ENCODE measurements at places on chromosomes 1 and 21.

DNA sequence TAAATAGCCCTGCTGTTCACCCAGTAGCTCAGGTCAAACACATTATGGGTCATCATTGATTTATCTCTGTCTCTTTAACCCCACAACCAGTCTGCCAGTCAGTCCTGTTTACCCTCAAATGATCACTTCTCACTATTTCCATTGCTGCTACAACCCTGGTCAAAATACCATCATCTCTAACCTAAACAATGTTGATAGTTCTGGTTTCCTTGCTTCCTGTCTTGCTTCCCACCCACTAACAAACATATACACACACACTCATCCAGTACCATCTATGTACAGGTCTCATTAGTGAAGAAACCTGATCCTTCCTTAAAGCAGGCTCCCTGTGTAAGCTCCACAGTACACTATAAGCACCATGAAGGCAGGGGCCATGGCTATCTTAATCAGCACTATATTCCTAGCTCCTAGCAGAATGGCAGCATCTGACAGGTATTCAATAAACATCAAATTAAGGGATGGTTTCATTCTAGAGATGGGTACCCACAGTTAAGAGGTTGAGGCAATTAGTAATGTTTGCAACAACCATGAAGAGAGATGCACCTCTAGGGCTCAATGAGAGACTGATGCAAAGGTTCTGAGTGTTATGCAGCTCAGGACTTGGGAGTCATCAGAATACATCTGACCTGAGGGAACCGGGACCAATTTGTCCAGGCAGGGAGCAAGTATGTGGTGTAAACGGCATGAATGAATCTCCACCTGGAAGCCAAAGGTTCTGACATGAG, 10.0 kb upstream of the TGFBR3 start:
- no peak for DNase-seq

DNA sequence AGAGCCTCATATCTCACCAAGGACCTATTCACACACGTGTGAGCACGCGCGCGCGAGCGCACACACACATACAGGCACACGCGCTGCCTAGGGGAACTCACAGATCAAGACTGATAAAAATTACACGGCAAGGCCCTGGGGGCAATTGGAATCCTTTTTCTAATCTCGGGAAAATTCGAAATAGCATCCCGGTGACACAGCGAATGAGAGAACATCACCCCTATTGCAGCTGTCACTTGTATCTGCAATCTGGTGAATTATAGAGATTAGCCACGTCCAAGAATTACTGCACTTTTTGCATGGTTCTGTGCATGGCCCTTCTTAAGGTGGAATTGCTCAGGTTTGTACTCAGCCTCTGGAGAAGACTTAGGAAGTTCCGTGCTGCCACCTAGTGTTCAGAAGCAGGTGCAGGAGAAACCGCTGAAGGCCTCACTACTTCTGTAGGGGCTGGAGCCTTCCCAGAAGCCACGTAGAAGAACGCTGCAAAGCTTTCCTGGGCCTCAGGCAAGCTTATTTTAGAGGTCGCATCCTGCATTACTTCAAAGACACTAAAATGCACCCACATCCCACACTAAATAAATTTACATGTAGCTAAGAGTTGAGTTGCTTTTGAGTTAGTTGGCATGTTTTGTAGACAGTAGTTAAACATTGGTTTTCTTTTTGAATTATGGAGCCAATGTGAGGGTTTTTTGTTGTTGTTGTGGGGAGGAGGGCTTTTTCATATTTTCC, 229.2 kb upstream of the CAMK1G start:
- DNase-seq = peak; percentile 61

DNA sequence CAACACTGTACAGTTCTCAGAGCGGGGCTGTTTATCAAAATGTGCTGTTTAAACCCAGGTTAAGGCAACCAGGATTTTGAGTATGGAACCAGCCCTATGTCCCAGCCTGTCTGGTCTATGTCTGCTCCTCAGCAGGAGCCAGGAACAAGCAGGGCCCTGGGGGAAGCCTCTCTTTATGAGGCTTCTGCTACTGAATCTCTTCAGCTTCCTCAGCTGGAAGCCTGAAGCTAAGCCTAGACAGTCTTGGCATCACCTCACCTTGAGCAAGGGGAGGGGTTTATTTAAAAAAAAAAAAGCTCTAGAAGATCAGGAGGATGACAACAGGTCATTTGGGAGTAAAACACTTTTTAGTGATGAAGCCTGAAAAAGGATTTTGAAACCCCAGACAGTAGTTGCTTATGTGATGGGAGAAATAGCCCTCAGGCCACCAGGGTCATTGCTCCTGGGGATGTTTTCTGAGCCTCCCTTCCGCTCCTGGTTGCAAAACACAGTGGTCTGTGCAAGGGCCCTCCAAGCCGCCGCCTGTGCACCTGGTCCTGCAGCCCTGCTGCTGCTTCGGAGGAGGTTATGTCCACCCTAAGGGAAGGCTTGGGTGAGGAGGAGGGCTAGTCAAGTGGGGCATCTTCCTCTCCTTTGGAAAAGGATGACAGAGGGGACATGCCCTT, 21.8 kb upstream of the GRHL3 start:
- no peak for DNase-seq

DNA sequence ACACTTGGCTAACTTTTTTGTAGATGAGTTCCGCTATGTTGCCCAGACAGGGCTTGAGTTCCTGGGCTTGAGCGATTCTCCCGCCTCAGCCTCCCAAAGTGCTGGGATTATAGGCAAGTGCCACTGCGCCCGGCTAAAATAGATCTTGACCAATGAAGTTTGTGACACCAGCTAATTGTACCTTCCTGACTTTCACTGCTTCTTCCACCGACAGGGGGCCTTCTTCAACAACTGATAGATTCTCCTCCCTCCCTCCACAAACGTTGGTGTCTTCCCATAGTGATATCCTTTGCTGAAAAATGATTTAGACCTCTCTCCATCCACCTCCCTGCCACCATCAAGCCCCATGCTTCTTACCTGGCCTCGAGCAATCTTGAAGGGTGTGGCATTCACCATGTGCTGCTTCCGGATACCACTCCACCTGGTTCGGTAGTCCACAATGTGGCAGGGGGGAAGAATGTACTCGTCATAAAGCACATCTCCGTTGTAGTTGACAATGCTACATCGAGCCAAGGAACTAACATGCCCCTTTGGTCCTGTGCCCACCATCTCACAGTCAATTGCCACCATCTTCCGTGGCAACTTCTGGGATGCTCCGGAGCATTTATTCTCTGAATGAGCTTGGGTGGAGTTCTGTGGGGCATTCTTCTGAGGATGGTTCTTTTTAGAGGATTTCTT, 1.6 kb upstream of the METTL25B start:
- no peak for DNase-seq

DNA sequence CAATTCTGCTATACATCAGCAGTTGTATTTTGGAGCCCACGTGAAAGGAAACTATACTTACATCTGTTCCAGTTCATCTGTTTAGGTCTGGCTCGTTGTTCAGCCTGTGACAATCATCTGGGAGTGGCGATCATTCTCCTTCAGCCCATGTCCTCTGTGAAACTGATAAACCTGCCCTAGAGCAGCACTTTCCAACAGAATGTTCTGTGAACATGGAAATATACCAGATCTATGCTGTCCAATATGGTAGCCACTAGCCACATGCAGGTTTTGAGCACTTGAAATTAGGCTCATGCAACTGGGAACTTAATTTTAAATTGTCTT, 24.5 kb upstream of the COQ8A start:
- DNase-seq = no peak

DNA sequence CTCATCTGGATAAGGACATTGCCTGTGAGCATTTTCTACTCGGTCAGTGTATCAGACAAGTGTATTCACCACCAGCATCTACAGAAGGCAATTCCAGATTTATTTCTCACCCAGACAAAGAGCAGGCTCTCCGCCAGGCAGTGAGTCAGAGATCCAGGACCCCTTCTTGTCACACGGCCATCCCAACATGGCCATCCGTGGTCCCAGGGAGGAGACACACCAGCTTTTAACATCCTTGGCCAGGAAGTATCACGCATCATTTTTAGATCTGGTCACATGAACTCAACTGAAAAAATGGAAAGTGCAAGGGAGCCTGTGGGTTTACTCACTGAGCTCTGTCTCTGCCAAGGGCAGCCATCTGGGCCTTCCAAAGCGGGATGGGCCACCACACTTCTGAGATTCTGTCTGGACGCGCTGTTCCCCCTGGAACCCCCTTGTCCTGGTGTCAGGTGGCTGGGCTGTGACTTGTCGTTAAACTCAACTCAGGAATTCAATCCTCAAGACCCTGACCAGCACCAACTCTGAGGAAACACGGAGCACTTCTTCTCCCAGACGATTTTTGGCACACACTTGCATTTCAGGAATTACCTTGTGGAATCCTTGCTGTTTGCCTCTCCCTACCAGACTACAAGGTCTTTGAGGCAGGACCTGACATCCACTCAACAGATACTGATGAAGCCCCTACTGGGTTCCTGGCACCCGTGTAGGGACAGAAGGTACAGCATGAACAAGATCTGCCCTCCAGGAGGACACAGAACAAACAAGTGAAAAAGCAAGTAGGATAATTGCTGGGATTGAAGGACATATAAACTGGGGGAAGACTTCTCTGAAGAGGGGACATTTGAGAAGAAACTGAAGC, 21.6 kb upstream of the CCSAP start:
- no peak for DNase-seq

- no peak for DNase-seq
Measured at GRCh38 chr1:221994274-221994698, 252.4 kb upstream of the DUSP10 start.

GRCh38 chr1:113390871-113391648, 745 bp downstream of the MAGI3 start:
- no peak for DNase-seq

DNA sequence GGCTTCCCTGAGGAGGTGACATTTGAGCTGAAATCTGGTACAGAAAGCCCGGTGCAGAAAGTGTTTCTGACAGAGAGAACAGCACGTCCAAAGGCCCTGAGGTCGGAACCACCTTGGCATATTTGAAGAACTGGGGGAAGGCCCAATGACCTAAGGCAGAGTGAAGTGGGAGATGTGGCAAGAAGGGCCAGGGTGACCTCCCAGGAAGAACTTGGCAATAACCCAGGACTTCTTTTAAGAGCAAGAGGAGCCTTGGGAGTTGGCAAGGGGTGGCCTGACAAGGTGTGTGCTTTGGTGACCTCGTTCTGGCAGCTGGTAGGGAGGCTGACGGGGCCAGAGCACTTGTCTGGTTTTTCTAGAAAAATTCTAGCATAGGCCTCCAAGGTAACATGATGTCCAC, 23.4 kb downstream of the TTC39A start:
- no peak for DNase-seq

GRCh38 chr1:3313576-3313950, 140.9 kb upstream of the ARHGEF16 start:
- DNase-seq = peak; percentile 75

DNA sequence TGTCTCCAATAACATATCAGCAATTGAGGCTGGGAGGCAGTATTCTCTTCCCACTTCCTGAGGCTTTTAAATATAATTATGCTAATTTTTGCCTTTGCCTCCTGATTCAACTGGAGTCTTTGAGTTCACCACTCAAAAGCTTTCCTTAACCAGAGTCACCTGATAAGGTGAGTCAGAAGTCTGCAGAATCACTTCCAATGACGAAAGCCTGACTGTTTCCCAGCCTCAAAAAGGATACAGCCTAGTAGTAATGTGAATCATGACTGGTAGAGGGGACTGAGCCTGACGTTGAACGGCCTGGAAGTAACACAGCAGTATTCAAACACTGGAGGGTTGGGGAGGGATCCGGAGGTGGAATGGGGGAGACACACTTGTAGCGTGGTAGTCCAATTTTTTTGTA, 10.4 kb upstream of the MRPL9 start:
- DNase-seq = no peak

GRCh38 chr1:171741872-171742576, at the start of gene VAMP4:
Gene VAMP4, minus strand, starts transcription at chr1:171742065. Its CDS starts 3,651 bp downstream, at chr1:171738414.
- DNase-seq = peak; percentile 59

GRCh38 chr1:42973286-42973685, 14.6 kb upstream of the SLC2A1 start:
- DNase-seq = no peak

DNA sequence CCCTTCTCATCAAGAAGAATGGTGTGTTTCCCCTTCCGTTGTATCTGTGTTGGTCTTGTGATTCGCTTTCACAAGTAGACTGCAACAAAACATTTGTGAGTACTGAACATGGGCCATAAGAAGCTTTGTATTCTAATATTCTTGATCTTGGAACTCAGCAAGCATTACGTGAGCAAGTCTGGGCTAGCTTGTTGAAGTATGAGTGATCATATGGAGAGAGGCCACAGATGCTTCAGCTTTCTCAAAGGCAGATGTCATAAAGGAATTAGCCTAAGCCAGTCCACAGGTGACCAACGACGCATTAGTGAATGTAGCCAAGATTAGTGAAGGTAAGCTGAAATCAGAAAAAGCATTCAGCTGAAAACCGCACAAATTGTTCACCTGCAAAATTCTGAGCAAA, 609.6 kb upstream of the NEGR1 start:
- DNase-seq = no peak

All from smooth muscle cell of the brain vasculature (primary cell).